ENCODE measurements at places on chromosomes 5 and 9. TPM values are rescaled to one million over a fixed set of nuclear protein-coding genes. Genes with fewer than 3 reads are reported as not detected.

Gene LRRC26
- total RNA-seq = not detected

GRCh38 chr9:104879555-104880309, 48.2 kb downstream of the ABCA1 start:
- no peak for DNase-seq

DNA sequence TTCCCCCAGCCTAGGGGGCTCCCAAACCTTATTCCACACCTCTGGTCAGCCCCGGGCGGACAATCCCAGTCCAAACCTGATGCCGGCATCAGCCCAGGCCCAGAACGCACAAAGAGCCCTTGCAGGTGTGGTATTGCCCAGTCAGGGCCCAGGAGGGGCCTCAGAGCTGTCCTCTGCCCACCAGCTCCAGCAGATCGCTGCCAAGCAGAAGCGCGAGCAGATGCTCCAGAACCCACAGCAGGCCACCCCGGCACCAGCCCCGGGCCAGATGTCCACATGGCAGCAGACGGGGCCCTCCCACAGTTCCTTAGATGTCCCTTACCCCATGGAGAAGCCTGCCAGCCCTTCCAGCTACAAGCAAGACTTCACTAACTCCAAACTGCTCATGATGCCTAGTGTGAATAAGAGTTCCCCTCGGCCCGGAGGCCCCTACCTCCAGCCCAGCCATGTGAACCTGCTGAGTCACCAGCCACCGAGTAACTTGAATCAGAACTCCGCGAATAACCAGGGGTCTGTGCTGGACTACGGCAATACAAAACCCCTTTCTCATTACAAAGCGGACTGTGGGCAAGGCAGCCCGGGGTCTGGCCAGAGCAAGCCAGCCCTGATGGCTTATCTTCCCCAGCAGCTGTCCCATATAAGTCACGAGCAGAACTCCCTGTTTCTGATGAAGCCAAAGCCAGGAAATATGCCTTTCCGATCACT, 27.6 kb upstream of the LTC4S start:
- DNase-seq = no peak

GRCh38 chr5:180334751-180335613, 18.2 kb downstream of the GFPT2 start:
- no peak for DNase-seq

- no peak for DNase-seq
Measured at GRCh38 chr5:104295991-104296390, 733.4 kb upstream of the NUDT12 start.

- DNase-seq = no peak
Measured at GRCh38 chr9:129109537-129109903, 1.1 kb downstream of the CRAT start.

Data from NCI-H460 (cell line).